ENCODE measurements at places on chromosomes 5 and 9.

DNA sequence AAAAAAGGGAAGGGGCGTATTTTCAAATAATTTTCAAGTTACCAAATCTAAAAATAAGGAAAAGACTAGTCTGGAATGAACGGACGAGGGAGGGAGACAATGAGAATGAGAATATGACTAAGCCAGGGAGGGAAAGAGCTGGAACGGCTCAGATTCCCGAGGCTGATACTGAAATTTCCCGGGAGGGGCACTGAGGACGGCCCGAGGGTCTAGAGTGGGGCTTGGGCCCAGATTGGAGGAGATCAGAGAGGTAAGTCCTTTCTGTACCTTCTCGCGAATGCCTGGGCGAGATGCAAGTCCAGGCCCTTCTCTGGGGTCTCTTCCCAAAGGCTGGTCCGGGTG is 3.4 kb upstream of the CCIN start:
- no peak for DNase-seq

DNA sequence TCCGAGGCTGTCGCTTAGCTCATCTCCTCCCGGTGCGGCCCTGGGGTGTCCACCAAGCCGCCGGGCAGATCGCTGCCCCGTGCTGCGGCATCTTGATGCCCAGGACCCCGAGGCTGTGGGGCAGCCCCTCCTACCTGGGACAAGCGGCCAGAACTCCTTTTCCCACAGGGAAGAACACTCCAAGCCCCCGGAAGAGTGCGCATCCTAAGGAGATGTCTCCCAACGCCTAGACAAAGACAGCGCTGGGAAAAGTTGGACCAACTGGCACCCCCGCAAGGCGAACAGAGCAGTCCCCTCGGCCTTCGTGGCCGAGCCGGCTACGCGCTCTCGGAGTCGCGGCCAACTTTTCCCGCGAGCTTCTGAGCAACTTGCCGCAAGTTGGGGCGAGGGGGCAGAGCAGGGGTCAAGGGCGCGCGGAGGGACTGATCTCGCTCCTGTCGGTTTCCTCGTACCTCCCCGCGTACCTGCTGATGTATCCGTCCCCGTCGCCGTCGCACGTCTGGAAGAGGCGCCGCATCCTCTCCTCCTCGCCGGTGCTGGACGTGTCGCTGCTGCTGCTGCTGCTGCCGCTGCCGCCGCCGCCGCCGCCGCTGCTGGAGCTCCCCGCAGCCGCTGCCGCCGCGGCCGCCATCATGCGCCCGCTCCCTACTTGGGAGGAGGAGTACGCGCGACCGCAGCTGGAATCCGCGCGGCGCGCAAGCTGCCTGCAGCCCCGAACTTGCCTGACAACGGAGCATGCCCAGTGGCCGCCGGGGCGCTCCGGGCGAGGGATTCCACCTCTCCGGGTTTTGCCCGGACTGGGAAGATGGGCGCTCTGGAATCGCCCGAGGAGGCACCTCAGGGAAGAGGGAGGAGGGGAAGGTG is at the start of gene MCC:
Gene MCC, minus strand, starts transcription at position 673 of the 864 bp plus-strand sequence.
- DNase-seq: peak; percentile 83

- no peak for DNase-seq
Observed at GRCh38 chr5:75088648-75089047, 36.3 kb upstream of the GCNT4 start.

DNA sequence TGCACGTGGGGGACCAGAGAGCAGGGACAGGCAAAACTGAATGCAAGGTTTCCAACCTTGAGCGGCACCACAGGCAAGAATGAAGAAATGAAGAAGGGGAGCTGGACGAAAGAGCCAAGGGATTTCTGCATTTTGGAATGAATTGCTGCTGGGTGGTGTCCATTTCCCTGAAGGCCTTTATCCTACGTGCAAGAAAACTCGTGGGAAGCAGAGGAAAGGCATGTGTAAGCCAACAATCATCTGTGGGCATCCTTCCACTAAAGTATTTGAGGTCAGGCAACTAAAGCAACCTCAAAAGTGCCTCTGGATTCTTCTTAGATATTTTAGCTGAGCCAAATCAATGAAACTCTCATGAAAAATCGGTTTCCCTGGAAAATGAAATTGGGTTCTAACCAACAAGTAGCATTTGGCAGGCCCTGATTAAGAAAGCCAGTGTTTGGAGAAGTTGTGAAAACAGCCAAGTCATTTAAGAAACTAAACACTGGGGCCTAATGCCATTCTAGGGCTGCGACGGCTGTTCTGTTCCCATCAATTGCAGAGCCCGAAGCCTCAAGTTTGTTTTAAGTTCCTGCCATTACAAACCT is 4.7 kb upstream of the TGFBI start:
- peak; percentile 65 for DNase-seq

DNA sequence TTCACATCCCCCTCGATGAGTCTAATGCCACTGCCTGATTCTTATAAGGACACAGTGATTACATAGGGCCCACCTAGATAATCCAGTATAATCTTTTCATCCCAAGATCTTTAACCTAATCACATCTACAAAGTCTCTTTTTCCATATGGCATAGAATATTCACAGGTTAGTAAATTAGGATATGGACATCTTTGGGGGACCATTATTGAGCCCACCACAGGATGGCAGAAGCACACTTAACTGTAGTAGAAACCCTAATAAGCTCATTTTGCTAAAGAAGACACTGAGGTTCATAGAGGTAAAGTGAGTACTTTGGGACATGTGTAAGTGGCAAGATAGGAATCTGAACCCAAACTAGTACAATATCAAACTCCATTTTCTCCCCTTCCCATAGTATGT is 38.9 kb downstream of the ASTN2 start:
- no peak for DNase-seq

DNA sequence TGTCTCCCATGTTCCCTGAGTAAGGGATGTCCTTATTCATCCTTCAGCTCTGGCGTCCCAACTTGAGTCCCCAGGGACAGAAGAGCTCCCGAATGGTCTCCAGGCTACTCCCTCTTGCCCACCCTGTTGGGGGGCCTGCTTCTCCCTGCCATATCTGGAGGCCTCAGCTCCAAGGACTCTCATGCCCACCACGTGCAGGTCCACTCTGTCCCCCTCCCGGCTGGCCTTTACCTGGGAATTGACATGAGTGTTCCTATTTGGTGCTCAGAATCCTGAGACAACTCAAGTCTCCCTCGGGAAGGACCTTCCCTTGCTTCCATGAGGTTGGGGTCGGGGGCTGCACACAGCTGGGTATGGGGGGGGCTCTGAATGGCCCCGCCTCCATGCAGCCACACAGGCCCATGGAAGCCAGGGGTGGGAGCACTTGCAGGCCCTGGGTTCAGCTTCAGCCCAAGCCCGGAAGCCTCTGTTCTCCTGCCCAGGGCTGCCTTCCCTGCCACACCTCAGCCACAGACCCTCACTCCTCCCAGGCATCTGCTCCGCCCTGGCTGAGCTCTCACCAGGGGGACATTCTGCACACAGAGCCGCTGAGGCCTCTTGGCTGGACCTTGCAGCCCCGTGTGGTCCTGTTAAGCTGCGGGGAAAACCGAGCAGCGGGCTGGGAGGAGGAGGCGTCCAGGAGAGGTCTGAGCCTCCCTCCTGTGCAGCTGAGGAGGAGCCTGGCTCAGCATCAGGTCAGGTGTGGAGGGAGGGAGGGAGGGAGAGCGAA is 121.9 kb downstream of the PHF2 start:
- DNase-seq: no peak

GRCh38 chr5:138981586-138981985 is 106.5 kb upstream of the LRRTM2 start:
- no peak for DNase-seq

GRCh38 chr9:114613087-114613486 is 2.0 kb downstream of the TMEM268 start:
- DNase-seq: no peak

- peak; percentile 63 for DNase-seq
Observed at GRCh38 chr9:27726244-27727081, 153.2 kb upstream of the C9orf72 start.

GRCh38 chr5:124551939-124552279 is 194.5 kb downstream of the ZNF608 start:
- no peak for DNase-seq

DNA sequence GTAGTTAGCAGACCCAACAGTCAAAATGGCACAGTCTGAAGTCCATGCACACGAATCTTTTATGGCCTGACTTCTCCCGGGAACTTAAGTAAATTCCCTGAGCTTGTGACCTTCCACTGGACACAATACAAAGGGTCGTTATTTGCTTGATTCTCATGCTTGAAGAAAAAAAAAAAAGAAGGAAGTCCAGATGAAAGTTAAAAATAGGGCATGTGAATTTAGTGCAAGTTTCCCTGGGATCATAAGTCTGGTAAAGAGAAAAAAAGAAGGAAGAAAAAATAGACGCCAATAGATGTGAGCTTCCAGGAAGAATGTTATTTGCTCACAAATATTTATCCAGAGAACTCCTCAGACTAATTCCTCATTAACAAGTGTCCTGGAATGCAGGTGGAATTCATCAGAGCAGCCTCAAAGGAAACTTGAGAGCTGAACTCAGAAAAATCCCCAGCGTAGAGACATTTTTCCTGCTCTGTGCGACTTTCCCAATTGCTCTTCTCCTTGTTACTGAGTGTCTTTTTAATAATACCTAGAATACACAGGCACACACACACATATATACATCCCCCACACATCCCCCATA is 616.3 kb downstream of the EBF1 start:
- DNase-seq: no peak

- DNase-seq: no peak
Observed at GRCh38 chr9:7977586-7977985, 178.0 kb upstream of the DMAC1 start.

DNA sequence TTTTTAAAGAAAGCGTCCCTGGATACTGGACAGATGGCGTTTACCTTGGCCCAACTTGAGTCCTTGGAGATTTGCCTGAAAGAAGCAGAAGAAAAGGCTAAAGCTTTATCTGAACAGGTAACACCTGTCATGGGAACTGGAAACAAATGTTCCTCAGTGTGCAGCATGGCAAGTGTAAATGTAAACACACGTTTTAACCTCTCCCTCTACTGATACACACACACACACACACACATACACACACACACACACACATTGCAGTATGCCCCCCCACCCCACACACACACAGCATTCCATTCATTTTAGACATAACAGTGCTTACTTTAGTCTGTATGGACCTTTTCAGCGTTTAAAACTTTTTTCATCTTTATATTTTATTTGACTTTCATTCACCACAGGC is 51.1 kb downstream of the CCDC192 start:
- no peak for DNase-seq

DNA sequence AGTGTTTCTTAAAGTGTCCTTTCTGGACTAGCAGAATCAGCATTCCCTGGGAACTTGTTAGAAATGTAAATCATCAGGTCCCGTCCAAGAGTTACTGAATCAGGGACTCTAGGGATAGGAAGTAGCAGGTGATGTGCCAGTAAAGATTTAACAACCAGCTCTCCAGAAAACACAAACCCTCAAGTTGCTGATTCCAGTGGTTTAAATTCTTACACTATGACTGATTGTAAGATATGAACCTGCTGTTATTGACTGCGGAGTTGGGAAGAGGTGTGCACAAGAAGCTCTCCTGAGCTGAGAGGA is 39.1 kb upstream of the BASP1 start:
- DNase-seq: no peak

GRCh38 chr5:20572614-20573013 is 584.6 kb upstream of the CDH18 start:
- DNase-seq: peak; percentile 75

- no peak for DNase-seq
Observed at GRCh38 chr9:70031141-70031545, 12.5 kb upstream of the MAMDC2 start.

DNA sequence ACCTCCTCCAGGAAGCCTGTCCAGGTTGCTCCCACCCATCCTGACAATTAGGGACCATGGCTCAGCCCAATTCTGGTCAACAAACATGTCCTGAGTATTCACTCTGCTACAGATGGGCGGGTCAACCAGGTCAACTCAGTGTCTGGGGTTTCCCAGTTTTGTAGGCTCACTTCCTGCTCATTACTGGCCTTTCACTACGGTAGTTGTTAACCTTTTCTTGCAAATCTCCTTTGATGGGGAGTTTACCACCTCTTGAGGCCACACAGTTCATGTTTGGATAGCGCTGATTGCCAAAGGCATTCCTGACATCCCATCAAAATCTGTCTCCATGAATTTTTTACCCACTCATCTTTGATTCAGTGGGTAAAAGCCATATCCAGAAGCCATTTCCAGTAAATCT is 13.8 kb downstream of the TMEM8B start:
- no peak for DNase-seq

- DNase-seq: peak; percentile 20
Observed at GRCh38 chr5:129664336-129664937, 83.5 kb upstream of the MINAR2 start.

DNA sequence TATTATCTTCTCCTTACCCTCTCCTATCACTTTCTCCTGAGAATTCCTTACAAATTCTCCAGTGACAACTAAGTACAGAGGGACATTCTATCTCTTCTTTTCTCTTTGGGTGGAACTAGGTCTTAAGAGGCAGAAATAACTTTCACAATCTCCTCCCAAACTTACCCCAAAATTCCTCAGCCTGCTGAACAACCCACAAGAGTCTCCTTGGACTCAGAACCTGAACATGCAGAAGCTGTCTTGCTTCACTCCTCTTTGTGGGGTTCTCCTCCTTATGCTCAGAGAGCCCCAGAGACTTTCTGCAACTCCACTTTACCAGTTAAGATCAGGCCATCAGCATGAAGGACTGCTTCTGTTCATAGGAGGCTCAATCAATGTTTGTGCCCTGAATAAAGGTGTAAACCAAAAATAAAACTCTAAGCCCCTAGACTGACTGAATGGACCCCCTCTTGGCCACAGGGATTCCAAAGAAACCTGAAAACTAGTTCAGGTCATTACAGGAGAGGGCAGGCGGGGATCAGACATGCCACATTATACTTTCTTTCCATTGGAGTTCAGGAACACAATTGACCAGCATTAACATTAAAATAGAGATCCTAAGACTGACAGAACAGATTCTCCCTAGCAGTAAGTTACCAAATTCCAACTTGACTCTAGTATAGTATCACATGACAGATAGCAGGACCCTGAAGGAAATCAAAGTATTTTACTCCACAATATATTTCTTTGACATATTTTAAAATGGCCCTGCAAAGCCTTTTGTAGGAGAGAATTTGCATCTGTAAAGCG is 179.7 kb upstream of the FBXL17 start:
- DNase-seq: peak; percentile 15

GRCh38 chr9:27367175-27367798 is 70.3 kb upstream of the EQTN start:
- no peak for DNase-seq

DNA sequence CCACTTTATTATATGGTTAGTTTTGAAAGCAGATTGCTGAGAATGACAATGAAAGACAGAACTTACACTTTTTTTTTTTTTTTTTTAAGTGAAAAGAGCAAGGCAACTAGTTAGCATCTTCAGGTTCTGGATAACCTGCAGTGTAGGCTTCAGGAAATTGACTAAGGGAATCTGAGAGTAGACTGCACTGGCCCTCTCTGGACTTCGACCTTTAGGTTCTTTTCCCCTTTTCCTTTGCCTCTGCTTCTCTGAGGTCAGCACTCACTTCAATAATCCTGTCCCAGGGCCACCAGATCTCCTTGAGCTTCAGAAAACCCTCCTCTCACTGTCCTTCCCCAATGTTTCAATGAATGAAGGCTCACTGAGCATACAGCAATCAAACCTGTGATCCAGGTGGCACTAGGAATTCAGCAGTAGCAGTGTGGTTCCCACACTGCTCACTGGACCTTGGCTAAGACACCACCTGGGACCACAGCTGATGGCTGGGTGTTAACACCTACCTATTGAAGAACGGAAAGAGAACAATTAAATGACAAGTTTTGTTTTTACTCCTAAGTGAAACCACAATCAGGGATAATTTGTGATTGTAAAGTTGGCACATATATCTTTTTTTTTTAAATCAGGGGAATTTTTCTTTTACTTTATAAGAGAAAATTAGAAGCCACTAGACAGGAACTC is 85.8 kb upstream of the IL6ST start:
- DNase-seq: no peak

GRCh38 chr5:34915856-34916192 is 313 bp downstream of the BRIX1 start:
- no peak for DNase-seq
